ENCODE measurements at places on chromosomes 16 and 17.

DNA sequence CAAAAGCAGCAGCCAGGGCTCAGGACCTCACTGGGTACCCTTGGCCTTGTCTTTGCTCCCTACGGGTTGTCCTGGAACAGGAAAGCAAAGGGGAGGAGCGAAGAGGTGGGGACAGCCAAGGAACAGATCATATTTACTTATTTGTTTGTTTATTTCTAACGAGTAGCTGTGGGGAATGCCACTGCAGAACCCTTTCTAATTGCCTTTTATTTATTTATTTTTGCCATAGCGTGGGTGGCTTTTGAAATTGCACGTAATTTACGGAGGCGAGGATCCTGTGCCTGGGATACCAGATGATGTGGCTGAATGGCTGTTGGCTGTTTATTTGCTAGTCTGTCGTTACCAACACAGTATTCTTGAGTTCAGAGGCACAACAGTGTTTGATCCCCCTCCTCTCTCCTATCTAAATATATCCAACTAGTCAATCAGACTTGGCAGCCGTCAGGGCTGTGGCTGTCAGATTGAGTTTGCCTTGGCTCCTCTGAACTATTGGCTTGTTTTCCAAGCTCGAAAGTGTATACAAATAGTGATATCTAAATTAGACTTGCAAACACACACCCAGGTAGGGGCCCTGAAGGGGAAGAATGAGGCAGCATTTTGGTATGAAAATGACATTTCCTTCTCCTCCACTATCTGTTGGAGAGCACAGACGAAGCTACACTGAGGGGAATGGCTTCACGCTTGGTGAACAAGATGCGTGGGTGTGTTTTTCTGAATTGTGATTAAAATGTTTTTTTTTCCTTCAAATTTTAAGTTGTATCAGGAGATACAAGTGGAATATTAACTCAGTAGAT is 110.4 kb downstream of the MSI2 start:
- DNase-seq, result no peak

GRCh38 chr17:55273579-55274354 is 9.0 kb downstream of the HLF start:
- no peak for DNase-seq

- DNase-seq, result no peak
These were observed 17.2 kb downstream of the MNT start for GRCh38 chr17:2383628-2384167.

- no peak for DNase-seq
These were observed 46.1 kb upstream of the BPTF start for GRCh38 chr17:67779098-67779672.

GRCh38 chr17:22669721-22670120 is 977.4 kb downstream of the KCNJ18 start:
- DNase-seq, result no peak

DNA sequence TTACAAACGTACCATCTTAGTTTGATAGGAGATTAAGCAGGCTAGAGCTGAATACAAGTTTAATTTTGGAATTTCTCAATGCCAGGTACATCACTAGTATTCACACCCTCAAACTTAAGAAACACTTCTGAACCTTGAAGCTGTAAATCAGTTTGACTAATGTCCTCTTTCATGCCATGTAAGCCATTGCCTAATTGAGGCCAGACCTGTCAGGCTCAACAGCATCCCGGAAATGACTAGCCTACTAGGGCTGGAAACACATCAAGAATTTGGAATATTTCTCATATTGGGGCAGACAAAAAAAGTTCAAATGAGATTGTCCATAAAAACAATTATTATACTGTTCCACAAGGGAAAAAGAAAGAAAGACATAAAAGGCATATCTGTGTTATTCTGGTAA is 1.7 kb downstream of the USP32 start:
- DNase-seq, result no peak

DNA sequence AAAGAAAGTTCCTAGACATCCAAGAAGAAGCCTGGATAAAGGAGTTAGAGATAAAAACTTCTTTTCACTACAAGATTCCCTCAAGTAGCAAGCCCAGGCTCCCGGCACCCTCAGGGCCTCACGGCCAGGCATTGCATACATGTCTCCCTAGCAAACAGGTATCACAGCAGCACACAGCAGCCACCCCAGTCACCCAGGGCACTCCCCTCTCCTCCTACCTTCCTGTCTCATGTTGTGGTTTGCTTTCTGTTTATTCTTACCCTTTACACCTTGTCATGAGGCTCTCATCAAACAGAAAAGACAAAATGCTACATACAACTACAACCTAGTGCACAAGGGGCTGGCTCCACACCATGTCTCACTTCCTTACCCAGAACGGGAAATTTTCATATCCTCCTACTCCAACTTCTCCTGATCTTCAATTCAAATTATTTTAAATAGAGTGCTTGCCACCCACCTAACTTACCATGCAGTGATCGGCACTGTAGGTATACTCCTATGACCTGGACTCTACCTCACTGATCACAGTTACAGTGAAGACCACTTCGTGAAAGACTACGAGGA is 42.7 kb downstream of the XPO6 start:
- DNase-seq, result no peak

DNA sequence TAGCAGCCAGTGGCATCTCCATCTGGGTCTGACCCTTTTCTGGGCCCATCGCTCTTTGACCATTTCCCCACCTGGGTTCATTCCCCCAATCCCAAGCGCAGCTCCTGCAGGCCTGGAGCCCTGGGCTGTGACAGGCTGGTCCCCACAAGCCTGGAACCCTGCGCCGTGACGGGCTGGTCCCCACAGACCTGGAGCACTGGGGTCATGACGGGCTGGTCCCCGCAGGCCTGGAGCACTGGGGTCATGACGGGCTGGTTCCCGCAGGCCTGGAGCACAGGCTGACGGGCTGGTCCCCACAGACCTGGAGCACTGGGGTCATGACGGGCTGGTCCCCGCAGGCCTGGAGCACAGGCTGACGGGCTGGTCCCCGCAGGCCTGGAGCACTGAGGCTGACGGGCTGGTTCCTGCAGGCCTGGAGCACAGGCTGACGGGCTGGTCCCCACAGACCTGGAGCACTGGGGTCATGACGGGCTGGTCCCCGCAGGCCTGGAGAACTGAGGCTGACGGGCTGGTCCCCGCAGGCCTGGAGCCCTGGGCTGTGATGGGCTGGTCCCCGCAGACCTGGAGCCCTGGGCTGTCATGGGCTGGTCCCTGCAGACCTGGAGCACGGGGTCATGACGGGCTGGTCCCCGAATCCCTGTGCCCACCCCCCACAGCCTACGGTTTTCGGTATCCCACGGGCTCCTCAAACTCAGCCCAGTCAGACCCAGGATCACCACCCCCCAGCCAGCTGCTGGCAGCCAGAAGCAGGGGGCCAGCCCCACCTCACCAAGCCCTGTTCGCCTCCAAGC is 16.6 kb downstream of the TMC6 start:
- DNase-seq, result no peak

GRCh38 chr17:68906638-68907037 is 48.6 kb downstream of the ABCA8 start:
- DNase-seq, result no peak

- no peak for DNase-seq
These were observed 17.8 kb upstream of the NAGLU start for GRCh38 chr17:42518046-42518754.

DNA sequence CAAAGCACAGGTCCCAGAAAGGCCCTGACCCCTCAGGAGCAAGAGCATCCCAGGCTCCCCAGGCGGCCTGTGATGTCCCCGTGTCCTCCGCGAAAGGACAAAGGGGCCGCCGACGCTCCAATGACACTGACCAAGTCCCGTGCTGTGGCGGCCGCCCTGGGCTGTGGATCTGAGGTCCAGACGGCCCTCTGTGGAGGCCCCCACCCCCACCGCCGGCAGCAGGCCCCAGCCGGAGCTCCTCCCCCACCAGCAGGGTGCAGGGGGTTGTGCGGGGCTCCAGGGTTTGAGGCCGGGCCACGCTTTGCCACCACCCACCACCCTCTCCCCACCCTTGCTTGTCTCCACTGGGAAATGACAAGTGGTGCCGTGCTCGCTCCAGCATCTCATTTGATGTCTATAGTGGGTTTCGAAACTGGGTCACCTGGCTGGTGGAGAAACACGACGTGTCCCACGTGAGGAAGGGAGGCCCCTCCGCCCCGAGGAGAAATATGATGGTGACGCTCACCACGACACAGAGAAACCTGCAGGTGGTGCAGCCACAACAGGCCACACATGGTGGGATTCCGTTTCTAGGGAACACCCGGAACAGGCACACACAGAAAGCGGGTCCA is 31.2 kb upstream of the ZNF469 start:
- no peak for DNase-seq

- peak; percentile 78 for DNase-seq
These were observed at the start of gene COX10 for GRCh38 chr17:14069251-14070021. Gene COX10, plus strand, starts transcription at chr17:14069504. Its CDS starts 102 bp downstream, at chr17:14069606.

GRCh38 chr16:77888871-77889270 is 100.5 kb downstream of the VAT1L start:
- peak; percentile 8 for DNase-seq

GRCh38 chr16:15521390-15521757 is 87.0 kb downstream of the BMERB1 start:
- no peak for DNase-seq

DNA sequence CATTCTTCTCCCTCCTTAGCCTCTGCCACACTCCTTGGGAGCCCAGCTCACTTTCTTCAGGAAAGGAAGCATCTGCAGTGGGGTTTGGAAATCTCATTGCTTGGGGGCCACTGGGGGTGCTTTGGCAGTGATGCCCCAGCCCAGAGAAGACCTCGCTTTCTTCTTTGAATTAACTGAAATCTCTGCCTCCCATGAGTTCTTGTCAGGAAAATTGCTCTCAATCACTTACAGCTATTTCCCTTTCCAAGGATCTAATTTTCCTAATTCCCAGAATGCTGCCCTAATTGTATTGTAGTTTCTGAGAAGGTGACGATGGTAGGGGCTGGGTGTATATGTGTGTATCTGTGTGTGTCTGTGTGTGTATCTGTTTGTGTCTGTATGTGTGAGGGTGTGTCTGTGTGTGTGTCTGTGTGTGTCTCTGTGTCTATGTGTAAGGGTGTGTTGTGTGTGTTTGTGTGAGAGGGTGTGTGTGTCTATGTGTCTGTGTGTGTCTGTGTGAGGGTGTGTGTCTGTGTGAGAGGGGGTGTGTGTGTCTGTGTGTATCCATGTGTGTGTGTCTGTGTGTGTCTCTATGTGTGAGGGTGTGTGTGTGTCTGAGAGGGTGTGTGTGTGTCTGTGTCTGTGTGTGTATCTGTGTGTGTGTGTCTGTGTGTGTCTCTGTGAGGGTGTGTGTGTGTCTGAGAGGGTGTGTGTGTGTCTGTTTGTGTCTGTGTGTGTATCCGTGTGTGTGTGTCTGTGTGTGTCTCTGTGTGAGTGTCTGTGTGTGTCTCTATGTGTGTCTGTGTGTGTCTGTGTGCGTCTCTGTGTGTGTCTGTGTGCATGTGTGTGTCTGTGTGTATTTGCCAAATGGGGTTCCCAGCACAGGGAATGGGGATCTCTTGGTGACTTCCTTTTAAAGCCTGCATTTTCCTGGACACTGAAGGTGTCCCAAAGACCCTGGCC is 83.5 kb upstream of the DNAJA2 start:
- DNase-seq, result no peak

DNA sequence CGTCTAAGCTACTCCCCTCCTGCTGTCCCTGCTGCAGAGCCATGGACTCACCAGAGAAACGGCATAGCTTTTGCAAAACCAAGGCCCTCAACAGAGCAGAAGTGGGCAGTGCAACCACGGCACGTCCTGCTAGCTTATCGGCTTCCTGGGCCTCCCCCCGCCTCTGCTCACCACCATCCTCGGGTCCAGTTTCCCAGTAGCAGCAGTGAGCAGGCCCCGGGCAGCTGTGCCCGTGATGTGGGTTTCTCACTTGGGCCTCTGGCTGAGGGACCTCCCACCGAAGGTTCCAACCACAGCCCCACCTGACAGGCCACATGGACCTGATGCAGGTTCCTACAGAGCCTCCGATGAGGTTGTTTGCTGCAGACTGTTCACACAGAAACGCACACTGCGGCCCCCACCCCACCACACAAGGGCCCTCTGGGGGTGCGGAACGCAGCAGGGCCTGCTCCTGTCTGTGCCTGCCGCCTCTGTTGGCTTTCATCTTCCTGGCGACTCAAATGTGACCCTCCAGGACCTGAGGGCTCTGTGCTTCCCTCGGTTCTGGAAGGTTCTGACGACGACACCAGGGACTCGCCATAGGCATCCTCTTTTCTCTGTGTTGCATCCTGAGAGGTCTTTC is 24.8 kb downstream of the PDIA2 start:
- no peak for DNase-seq

DNA sequence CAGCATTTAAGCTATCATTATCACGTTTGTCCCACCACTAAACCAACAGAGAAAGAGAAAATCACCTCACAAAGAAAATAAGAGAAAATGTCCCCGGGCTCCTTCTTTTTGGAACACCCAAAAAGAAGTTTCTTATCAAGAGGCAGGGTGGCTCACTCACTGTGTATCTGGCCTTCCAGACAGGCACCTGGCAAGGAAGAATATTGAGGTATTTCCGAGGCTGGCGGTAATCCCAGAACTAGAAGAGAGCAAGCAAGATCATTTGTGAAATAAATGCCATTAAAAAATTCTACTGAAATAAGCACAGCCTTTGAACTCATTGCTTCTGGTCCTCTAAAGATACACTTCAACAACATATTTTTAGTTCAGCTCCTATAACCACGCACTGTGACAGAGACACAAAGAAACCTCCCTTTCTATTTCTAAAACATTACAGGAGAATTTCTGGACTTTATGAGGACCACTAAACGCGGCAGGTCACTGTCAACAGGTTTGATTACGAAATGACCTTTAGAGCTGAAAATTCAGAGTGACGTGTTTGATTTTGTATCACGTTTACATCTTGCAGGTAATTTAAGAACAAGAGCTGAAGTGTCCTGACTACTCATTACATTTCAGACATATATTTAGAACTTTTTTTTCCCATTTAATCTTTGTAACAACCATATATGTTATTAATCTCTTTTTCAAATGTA is 61.0 kb downstream of the WDR59 start:
- no peak for DNase-seq

- DNase-seq, result no peak
These were observed 128.5 kb downstream of the MRTFB start for GRCh38 chr16:14199624-14200023.

- no peak for DNase-seq
These were observed 56.4 kb upstream of the IRX3 start for GRCh38 chr16:54342966-54343365.

GRCh38 chr17:61047515-61047914 is 352.1 kb upstream of the TBX2 start:
- DNase-seq, result no peak
